Erythroblast (primary cell): ENCODE measurements at places on chromosomes 6 and 20.

DNA sequence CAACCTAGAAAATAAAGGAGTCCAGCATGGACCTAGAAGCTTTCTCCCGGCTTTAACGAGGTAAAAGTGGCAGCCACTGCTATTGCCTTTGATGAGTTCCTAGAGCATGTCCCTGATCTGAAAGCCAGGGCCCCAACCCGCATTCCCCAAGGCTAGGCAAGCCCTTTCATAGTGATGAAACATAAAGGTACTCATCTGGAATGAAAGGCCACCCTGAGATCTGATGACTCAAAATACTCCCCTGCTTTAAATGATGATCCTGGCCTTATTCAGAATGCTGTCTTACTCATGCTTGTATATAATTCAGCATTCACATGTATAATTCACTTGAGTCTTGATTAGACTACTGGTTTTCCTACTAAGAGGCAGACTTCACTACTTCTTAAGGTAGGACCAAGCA, 21.3 kb downstream of the TTPAL start:
- no peak for DNase-seq

DNA sequence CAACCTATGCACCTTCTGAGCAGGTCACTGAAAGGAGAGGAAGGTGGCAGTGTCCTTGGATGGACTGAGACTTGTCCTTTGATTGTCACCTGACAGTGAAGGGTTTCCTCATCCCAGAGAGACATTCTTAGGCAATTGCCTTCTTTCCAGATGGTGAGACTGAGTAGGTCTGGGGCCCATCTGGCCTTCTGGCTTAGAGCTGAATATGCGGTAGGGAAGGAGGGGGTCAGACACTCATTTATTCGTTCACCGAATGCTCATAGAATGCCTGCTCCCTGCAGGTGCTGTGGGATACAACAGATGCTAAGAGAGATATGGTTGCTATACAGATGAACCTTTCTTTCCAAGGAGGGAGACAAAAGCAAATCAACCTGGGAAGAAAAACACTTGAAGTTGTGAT, 76.8 kb downstream of the BMP6 start:
- no peak for DNase-seq

- DNase-seq, result peak; percentile 46
Measured at GRCh38 chr6:7578931-7579330, 11.1 kb upstream of the SNRNP48 start.

GRCh38 chr6:20178327-20178726, 33.9 kb downstream of the MBOAT1 start:
- peak; percentile 3 for DNase-seq

GRCh38 chr20:25226433-25227316, 21.2 kb upstream of the PYGB start:
- DNase-seq, result no peak
